ENCODE measurements at places on chromosomes 4 and X. TPM values are rescaled to one million over a fixed set of nuclear protein-coding genes. Genes with fewer than 3 reads are reported as not detected.
A peak's percentile ranks its signal among the peaks of the same experiment; 100 is the strongest.

The GPR34 gene
- total RNA-seq, result 0.61 TPM

DNA sequence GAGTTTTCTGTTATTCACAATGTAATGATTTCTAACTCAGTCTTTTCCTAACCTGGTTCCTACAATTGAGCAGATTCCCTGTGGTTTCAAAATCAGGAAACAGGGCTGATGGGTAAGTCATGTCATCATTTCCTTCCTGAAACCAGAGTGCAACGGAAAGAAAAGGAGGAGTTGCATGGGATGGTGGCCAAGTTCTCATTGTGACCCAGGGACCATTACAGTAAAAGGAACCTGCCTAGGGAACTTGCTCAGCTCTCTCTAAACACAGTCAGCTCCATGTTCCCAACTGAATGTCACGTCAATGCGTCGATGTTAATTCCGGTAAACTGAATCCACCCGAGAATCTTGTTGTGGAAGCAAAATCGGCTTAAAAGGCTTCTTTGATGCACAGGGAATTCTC is 51.2 kb downstream of the LGI2 start:
- DNase-seq, result no peak
- no peak overlapping the region for H3K4me3 ChIP-seq
- peaks cover 6% of the 10 kb centered on the region for H3K27me3 ChIP-seq

- H3K27ac ChIP-seq, result no peak overlapping the region
- H3K27me3 ChIP-seq, result no peaks in the 10 kb centered on the region
- no peaks in the 10 kb centered on the region for H3K4me1 ChIP-seq
- no peak for DNase-seq
- H3K4me3 ChIP-seq, result no peak overlapping the region
Measured at GRCh38 chr4:159363361-159363760, 260.5 kb downstream of the RAPGEF2 start.

The MAGED1 gene
- total RNA-seq, result 37.0 TPM

The SPATA18 gene
- not detected for total RNA-seq

GRCh38 chr4:178081176-178081575 is 638.9 kb upstream of the AGA start:
- H3K27me3 ChIP-seq, result no peaks in the 10 kb centered on the region
- H3K36me3 ChIP-seq, result no peaks in the 10 kb centered on the region
- no peaks in the 10 kb centered on the region for H3K4me1 ChIP-seq
- no peak overlapping the region for H3K27ac ChIP-seq

The TNIP3 gene
- 0.45 TPM for total RNA-seq

The SSX2B gene
- not detected for total RNA-seq

GRCh38 chrX:23610495-23610894 is 56.8 kb upstream of the PRDX4 start:
- H3K36me3 ChIP-seq, result no peaks in the 10 kb centered on the region
- no peaks in the 10 kb centered on the region for H3K27me3 ChIP-seq
- no peaks in the 10 kb centered on the region for H3K4me1 ChIP-seq

DNA sequence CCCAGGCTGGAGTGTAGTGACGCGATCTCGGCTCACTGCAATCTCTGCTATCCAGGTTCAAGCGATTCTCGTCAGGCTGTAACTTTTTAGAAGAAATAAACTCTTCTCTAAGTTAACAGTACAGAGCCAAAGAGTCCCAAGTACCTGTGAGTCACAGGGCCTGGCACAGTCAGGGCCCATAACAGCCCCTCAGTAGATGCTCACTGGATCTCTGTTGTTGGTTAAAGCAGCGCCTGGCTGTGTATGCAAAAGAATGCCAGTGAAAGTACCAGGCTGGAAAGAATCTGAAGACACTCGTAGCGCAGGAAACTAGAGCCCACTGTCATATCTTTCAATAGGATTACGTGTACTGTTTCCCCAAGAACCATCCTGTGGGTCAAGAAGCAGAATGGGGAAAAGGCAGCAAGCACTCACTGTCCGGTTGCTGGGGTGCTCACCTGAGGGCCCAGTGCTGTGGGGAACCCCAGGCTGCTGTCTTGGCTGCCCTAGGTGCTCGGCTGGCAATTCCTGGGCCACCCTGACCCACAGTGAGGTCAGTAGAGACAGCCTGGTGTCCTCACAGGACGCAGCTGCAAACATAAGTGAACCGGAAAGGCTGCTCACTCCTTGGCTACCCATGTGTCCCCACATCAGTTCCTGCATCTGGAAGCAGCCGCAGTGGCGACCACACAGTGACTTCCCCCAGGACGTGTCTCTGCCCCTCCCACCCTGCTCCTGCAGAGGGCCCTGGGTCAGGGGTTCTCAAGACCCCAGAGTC is 3.1 kb upstream of the SLBP start:
- DNase-seq, result no peak
- peak overlapping the region; percentile 52 for H3K27ac ChIP-seq
- peaks cover 57% of the 10 kb centered on the region for H3K4me1 ChIP-seq
- no peaks in the 10 kb centered on the region for H3K27me3 ChIP-seq

The NCAPG gene
- total RNA-seq, result 1.3 TPM

The TLR1 gene
- 25.6 TPM for total RNA-seq

DNA sequence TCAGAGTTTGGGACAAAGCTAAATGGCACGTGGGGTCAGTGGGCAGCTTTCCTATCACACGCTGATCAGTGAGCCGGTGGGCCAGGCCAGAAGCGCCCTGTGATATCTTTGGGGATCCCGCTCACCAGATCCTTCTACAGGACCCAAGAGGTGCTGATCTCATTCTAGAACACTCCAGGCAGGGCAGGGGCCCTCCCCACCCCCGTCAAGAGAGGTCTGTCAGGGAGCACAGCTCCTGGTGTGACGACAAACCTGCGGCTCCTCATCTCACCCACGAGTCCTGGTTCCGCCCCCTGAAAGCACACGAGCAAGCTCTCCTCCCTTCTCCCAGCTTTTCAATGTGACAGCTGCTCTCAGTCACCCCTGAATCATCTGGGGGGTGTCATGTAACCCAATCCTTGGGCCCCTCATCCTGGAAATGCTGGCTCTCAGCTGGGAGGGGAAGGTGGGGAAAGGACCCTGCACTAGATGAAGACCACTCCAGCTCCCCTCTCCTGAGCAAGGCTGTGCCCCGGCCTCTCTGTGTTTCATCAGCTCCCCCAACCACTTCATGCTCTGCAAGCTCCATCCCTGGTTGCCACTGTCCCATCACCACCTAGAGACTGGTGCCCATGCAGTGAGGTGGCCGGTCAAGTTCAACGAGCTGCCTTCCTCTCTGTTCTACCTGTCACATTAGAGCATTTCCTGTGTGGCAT is 4.6 kb downstream of the HCFC1 start:
- H3K4me3 ChIP-seq, result peak overlapping the region; percentile 2
- H3K4me1 ChIP-seq, result peaks cover 51% of the 10 kb centered on the region
- H3K36me3 ChIP-seq, result peaks cover 18% of the 10 kb centered on the region
- H3K27ac ChIP-seq, result peak overlapping the region; percentile 83
- H3K27me3 ChIP-seq, result no peaks in the 10 kb centered on the region

DNA sequence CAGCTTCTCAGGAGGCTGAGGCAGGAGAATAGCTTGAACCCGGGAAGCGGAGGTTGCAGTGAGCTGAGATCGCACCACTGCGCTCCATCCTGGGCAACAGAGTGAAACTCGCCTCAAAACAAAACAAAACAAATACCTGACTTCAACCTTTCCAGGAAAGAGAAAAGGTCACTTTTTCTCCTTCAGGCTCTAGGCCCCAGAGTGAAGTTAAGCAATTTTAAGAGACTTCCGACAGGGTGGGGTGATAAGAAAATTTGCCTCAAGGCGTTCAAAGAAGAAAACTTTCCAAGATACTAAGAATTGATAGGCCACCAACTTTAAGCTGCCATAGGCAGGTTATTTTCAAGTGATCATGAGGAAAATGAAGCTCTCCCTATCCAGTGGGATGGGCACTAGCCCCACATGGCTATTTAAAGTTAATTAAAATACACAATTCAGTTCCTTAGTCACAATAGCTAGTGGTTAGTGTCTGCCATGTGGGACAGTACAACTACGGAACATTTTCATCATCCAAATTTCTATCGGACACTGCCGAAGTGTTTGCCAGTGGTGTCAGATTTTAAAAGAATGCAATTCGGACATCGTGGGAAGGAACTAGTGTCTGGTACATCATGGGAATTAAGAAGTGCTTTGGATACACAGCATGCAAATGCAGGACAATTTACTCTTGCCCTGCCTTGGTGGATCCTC is 33.0 kb downstream of the SMS start:
- DNase-seq, result no peak
- peaks cover 7% of the 10 kb centered on the region for H3K36me3 ChIP-seq
- no peaks in the 10 kb centered on the region for H3K27me3 ChIP-seq

The TCEAL6 gene
- total RNA-seq, result not detected

GRCh38 chr4:79948261-79948660 is 124.8 kb downstream of the ANTXR2 start:
- H3K4me1 ChIP-seq, result no peaks in the 10 kb centered on the region
- DNase-seq, result no peak
- H3K27me3 ChIP-seq, result no peaks in the 10 kb centered on the region
- H3K4me3 ChIP-seq, result no peak overlapping the region

The MAGEB17 gene
- total RNA-seq, result not detected

The TMSB15C gene
- 2.5 TPM for total RNA-seq
